ENCODE measurements at places on chromosomes 12 and 14. TPM values are rescaled to one million over a fixed set of nuclear protein-coding genes. Genes with fewer than 3 reads are reported as not detected.
A peak's percentile ranks its signal among the peaks of the same experiment; 100 is the strongest.

The NANOG gene
- total RNA-seq = 0.62 TPM

The SLC5A8 gene
- total RNA-seq = not detected

The GDF3 gene
- not detected for total RNA-seq

The KRT79 gene
- total RNA-seq = not detected

The STON2 gene
- 0.36 TPM for total RNA-seq

The PYM1 gene
- total RNA-seq = 32.2 TPM

The PMEL gene
- total RNA-seq = 1.2 TPM

The ANKRD33 gene
- total RNA-seq = 0.21 TPM

GRCh38 chr12:91729543-91729942, 416.1 kb downstream of the BTG1 start:
- no peak for DNase-seq

- no peak for DNase-seq
Observed at GRCh38 chr12:78269620-78270019, 438.9 kb downstream of the NAV3 start.

GRCh38 chr12:104627990-104628830, 171.5 kb downstream of the CHST11 start:
- no peak for DNase-seq

DNA sequence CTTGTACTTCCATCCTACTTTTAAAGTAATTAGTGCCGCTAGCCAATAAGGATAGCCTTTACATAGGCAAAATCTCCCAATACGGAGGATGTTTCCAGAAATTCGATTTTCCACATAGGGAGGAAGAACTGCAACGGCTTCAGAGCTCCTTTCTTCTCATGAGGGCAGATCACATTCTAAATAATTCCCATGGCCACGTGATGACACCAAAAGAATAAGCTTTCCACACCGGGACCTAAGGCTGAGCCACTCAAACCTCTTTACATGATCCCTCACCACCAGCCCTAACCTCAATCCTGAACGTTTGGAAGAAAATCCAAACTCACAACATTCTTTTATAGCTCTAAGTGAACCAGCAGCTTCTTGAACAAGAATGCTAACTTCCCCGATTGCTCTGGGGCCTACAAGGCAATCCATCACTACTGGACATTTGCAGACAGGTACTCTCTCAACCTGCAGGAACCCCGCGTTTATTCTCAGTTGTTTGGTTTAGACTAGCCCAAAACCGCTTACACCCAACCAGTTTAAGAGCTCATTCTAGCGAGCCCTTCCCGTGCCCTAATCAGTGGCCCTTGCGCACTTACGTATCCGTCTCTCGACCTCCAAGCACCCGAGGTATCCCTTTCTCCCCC, 884 bp downstream of the CAPRIN2 start:
- peak; percentile 24 for DNase-seq

DNA sequence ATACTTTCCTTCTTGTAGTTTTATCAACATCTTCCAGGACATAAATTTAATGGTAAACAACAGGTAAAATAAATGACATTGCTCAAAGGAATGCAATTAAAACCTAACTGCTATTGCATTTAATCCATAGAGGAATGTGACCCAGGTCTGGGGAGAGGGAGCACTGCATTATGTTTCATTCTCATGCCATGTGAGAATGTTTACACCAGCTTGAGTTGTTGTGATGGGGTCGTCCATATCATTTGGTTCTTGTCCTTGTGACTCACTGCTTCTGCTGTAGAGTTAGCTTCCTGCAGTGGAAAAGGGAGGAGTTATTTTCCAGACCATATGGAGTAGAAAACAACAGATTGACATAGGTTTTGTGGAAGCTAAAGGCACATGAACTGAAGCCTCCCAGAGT, 129.3 kb upstream of the PMCH start:
- DNase-seq = no peak

GRCh38 chr14:63603749-63604277, 37.9 kb downstream of the WDR89 start:
- no peak for DNase-seq

- DNase-seq = no peak
Observed at GRCh38 chr12:28413460-28414109, 223.3 kb downstream of the CCDC91 start.

DNA sequence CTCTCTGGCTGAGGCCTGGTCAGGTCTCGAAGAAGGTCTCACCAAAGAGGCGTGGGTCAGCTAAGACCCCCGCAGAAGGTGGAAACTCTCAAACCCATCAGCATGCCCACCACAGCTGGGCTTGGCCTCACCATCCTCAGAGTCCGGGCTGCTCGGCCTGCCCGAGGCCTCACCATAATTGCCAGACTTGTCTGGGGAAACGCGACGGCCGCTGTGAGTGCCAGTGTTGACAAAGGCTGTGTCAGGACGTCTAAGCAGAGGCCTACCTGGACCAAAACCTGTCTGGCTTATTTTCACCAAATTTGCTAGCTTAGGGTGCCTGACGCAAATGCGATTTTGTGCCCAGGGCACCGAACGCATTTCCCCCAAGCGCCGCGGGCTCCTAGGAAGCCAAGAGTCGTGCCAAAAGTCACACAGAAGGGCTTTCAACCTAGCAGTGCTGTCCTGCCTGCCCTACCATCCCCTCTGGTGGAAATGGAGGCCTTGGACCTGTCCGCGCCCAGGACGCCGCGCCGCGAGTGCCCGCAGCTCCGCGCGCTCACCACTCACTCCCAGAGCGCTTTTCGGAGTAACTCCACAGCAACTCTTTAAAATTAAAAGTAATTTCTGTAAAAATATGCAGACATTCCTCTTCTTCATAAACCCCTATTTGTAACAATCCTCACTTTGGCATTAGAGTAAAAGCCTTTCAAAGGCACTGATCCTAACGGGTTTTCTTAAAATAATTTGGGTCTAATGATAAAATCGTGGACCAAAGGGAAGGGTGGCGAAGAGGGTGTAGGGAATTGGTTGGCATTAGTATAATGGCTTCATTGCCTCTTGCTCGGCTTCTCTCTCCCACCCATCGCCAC, 1.2 kb upstream of the ALX1 start:
- no peak for DNase-seq

- no peak for DNase-seq
Observed at GRCh38 chr14:95415993-95416392, 96.3 kb upstream of the CLMN start.

- DNase-seq = no peak
Observed at GRCh38 chr14:47507861-47508260, 167.5 kb downstream of the MDGA2 start.

DNA sequence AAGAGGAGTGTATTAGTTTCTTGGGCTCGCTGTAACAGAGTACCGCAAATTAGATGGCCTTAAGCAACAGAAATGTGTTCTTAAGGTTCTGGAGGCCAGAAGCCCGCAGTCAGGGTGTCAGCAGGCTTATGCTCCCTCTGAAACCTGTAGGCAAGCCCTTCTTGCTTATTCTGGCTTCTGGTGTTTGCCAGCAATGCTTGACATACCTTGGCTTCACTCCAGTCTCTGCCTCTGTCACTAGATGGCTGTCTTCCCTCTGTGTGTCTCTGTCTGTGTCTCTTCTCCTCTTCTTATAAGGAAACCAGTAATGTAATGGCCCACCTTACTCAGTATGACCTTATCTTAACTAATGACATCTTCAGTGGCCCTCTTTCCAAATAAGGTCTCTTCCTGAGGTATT, 85.1 kb downstream of the DERA start:
- DNase-seq = no peak

DNA sequence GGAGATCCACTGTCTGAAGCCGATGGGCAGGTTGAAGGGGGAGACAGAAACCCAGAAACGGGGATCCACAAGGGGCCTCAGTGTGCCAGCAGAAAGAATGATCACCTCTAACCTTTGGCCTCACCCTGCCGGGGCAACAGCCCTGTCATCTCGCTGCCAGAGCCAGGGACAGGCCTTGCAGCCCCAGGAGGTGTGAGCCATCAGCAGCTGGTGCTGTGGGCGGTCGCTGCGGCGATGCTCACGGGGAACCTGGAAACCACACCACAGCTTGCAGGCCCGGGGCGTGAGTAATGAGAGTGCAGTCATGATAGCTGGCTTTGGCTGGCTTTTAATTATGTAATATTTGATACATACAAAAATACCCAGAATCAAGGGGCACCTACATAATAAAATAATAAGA, 4.7 kb upstream of the TTC7B start:
- no peak for DNase-seq

DNA sequence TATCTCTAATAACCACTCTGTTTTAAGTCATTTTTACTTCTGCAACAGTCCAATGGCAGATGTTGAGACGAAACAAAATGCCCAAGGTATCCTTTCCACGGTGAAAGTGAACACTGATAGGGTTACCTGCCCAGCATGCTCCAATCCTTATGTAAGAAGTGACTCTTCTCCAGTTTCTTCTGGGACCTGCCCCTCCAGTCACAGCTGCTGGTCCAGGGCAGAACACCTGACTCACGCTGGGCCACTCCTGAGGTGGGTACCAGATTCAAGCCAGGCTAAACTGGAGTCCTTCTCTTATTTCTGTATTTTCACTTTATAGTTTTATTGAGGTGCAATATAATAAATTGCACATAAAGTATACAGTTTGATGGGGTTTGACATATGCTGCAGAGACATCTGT, 16.7 kb downstream of the NT5DC3 start:
- DNase-seq = no peak

- no peak for DNase-seq
Observed at GRCh38 chr12:4006743-4007142, 133.5 kb upstream of the PARP11 start.

DNA sequence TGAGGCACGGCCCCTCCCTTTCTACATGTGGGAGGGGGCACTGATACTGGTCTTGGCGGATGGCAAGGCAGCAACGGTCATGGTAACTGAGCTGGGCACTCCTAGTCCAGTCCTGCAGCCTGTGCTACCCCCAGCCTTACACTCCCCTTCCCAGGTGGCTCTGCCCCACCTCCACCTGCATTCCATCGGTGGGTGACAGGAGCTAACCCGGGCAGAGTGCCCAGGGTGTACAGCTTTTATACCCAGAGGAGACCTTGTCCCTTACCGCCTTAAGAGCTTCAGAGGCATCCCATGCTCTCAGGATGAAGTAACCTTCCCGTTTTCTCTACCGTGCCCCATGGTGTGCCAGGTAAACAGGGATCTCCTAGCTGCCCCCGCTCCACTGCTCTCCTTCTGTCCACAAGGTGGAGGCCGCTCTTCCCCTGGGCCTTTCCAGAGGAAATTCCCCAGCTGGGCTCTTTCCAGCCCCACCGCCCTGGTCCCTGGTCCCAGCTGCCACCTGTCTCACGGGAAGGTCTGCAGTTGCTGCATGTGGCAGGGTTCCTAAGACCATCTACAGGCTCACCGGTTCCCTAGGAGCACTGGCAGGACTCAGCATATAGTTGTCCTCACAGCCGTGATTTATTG, 20.5 kb downstream of the BRI3BP start:
- no peak for DNase-seq

DNA sequence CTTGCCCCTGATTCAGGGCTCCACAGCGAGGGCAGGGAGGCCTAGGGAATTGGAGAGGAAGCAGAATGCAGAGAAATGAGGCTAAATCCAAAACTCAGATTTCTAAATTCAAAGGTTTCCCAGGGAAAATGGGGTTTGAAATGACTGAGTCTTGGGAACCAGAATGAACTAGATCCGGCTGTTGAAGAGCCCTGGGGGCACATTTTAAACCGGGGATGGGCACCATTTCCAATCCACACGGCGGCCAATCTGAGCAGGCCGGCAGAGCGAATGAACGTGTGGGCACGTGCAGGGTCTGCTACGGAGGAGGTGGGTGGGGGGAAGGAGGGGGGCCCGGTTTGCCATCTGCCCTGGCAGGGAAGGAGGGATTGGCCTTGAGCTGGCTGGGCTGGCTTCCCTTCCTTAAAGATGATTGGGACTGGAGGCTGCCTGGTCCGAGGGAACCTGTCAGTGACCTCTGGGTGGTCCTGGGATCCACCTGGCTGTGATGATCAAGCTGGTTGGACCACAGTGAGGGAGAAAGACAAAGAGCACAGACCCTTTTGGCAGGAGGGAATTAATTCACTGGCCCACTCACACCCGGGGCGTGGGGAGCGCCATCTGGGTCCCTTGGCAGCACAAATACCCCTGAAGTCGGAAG, 161.0 kb downstream of the RBM19 start:
- no peak for DNase-seq

GRCh38 chr12:685388-685787, 22.1 kb upstream of the NINJ2 start:
- DNase-seq = no peak

DNA sequence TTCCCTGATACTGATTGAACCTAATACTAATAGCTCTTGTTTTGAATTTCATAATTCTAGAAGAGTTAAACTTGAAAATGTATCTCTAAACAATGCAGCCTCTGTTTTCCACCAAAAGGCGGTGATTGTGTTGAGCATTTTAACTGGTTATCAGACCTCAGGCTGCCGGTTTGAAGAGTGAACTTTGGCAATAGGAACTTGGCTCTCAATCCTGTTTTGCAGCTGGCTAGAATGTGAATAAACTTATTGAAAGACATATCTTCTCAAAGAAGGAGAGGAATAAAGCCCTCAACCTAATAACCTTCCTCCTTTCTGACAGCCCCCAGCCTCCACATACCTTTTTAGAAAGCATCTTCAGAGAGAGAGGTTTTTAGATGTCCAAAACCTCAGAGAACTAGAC, 105.4 kb downstream of the SRGAP1 start:
- DNase-seq = no peak

- DNase-seq = no peak
Observed at GRCh38 chr12:48925304-48926011, at the start of gene FKBP11. FKBP11 (minus strand) TSS chr12:48925492; CDS start chr12:48925428, 64 bp downstream.

GRCh38 chr12:118166946-118167345, 31.0 kb downstream of the PEBP1 start:
- DNase-seq = no peak

Measured in Panc1 (cell line).